Fibroblast of lung (primary cell): ENCODE measurements at places on chromosomes 1 and 21. TPM values are rescaled to one million over a fixed set of nuclear protein-coding genes. Genes with fewer than 3 reads are reported as not detected.

GRCh38 chr1:236865818-236866155 is 70.7 kb downstream of the MTR start:
- H3K27me3 ChIP-seq, result no peaks in the 10 kb centered on the region
- H3K27ac ChIP-seq, result no peak overlapping the region
- no peak overlapping the region for H3K4me3 ChIP-seq
- no peaks in the 10 kb centered on the region for H3K4me1 ChIP-seq

DNA sequence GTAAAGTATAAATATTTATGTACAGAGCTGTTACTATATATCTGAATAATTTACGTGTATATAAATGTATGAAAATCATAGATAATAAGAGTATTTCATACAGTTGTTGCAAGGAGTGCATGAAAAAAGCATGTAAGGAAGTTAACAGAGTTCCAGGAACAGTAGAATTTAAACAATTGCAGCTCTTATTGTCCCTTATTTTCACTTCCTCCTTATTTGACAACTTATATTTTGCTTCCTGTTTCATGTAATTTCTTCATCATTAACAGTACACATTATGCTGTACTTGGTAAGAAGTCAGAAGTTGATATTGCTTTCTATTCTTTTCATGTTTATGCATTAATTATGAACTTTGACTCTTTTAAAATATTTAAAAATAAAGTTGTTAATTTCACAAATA is 681.5 kb downstream of the LRRIQ3 start:
- H3K4me1 ChIP-seq, result no peaks in the 10 kb centered on the region
- no peak for DNase-seq
- H3K36me3 ChIP-seq, result no peaks in the 10 kb centered on the region
- no peaks in the 10 kb centered on the region for H3K27me3 ChIP-seq
- no peak overlapping the region for H3K4me3 ChIP-seq
- H3K27ac ChIP-seq, result no peak overlapping the region

DNA sequence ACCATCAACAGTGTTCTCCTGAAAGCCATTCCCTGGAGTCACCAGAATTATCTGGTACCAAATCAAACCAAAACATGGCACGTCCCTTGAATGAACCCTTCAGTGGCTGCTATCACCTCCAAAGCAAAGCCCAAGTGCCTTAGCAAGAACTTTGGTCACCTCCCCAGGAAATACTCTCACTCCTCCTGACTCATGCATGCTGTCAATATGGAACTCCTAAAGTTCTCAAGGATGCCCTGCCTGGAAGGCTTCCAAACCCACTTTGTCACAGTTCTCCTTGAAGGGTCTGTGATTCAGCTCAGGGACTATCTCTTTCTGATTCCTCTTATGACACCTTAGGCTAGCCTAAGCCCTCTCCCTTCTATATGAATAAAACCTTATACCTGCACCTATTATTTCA is 146.1 kb upstream of the RUNX1 start:
- H3K27me3 ChIP-seq, result no peaks in the 10 kb centered on the region
- no peak overlapping the region for H3K4me3 ChIP-seq
- H3K36me3 ChIP-seq, result no peaks in the 10 kb centered on the region
- H3K27ac ChIP-seq, result no peak overlapping the region
- DNase-seq, result peak; percentile 46

- H3K36me3 ChIP-seq, result no peaks in the 10 kb centered on the region
- no peak overlapping the region for H3K27ac ChIP-seq
- H3K4me3 ChIP-seq, result no peak overlapping the region
- no peak for DNase-seq
- H3K27me3 ChIP-seq, result no peaks in the 10 kb centered on the region
- H3K4me1 ChIP-seq, result no peaks in the 10 kb centered on the region
Observed at GRCh38 chr1:213325482-213325881, 274.4 kb downstream of the RPS6KC1 start.

DNA sequence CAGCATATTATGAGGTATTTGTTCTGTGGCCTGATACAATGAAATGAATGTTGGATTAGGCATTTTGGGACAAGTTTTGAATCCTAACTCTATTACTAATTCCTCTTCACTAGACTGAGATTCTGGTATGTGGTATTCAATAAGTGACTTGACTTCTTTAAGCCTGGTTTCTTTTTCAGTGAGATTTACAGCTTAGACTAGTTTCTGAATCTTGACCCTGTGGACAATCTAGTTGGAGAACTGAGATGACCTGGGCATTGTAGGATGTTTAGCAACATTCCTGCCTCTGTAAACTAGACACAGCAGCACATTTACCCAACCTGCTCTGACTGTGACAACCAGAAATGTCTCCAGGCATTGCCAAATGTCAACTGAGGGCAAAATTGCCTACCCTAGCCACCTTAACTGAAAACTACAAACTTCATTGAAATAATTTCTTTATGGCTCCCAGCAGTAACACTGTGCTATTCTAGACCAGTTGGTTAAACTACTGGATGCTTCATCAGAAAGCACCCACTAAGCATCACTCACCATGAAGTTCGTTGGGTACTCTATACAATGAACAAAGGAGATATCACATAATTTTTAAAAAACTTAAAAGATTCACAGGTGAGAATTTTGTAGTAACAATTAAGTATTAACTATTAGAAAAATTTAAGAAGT is 16.8 kb downstream of the PTPRC start:
- no peaks in the 10 kb centered on the region for H3K36me3 ChIP-seq
- no peaks in the 10 kb centered on the region for H3K27me3 ChIP-seq
- no peak overlapping the region for H3K27ac ChIP-seq
- H3K4me3 ChIP-seq, result no peak overlapping the region
- peaks cover 4% of the 10 kb centered on the region for H3K4me1 ChIP-seq
- peak; percentile 78 for DNase-seq

GRCh38 chr1:107359472-107360241 is 218.8 kb downstream of the NTNG1 start:
- no peak for DNase-seq
- H3K27me3 ChIP-seq, result no peaks in the 10 kb centered on the region
- no peak overlapping the region for H3K27ac ChIP-seq
- H3K4me1 ChIP-seq, result no peaks in the 10 kb centered on the region
- H3K36me3 ChIP-seq, result no peaks in the 10 kb centered on the region
- no peak overlapping the region for H3K4me3 ChIP-seq

- peaks cover 9% of the 10 kb centered on the region for H3K4me1 ChIP-seq
- DNase-seq, result no peak
- peaks cover 4% of the 10 kb centered on the region for H3K27me3 ChIP-seq
- no peaks in the 10 kb centered on the region for H3K36me3 ChIP-seq
- H3K27ac ChIP-seq, result no peak overlapping the region
- H3K4me3 ChIP-seq, result no peak overlapping the region
Observed at GRCh38 chr1:211731456-211732292, 56.3 kb upstream of the NEK2 start.

- DNase-seq, result peak; percentile 62
- no peaks in the 10 kb centered on the region for H3K36me3 ChIP-seq
- no peak overlapping the region for H3K4me3 ChIP-seq
- H3K4me1 ChIP-seq, result no peaks in the 10 kb centered on the region
- H3K27me3 ChIP-seq, result no peaks in the 10 kb centered on the region
Observed at GRCh38 chr1:92817986-92818764, 13.7 kb upstream of the RPL5 start.

- H3K27me3 ChIP-seq, result no peaks in the 10 kb centered on the region
- no peaks in the 10 kb centered on the region for H3K36me3 ChIP-seq
Observed at GRCh38 chr1:224592636-224593582, 23.2 kb upstream of the CNIH3 start.

DNA sequence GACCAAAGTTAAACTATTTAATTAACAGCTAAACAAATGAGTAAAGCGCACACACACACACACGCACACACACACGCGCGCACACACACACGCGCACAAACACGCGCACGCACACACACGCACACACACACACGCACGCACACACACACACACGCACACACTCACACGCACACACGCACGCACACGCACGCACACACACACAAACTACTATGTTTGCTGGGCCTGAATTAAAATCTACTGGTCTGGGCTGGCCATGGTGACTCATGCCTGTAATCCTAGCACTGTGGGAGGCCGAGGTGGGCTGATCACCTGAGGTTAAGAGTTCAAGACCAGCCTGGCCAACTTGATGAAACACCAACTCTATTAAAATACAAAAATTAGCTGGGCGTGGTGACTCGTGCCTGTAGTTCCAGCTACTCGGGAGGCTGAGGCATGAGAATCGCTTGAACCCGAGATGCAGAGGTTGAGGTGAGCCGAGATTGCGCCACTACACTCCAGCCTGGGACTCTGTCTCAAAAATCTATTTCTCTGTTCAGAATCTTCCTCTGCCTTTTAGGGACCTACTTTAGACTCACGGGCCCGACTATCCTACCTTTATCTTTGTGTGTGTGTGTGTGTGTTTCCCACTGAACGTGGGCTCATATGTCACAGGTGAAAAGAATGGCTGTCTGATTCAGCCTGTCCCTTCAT is 37.5 kb upstream of the DNAJC11 start:
- no peaks in the 10 kb centered on the region for H3K36me3 ChIP-seq
- H3K27me3 ChIP-seq, result no peaks in the 10 kb centered on the region
- no peak for DNase-seq
- H3K27ac ChIP-seq, result no peak overlapping the region

GRCh38 chr1:10869933-10870332 is 73.5 kb upstream of the CASZ1 start:
- no peaks in the 10 kb centered on the region for H3K36me3 ChIP-seq
- DNase-seq, result no peak
- no peaks in the 10 kb centered on the region for H3K4me1 ChIP-seq
- peaks cover 8% of the 10 kb centered on the region for H3K27me3 ChIP-seq
- H3K27ac ChIP-seq, result no peak overlapping the region

DNA sequence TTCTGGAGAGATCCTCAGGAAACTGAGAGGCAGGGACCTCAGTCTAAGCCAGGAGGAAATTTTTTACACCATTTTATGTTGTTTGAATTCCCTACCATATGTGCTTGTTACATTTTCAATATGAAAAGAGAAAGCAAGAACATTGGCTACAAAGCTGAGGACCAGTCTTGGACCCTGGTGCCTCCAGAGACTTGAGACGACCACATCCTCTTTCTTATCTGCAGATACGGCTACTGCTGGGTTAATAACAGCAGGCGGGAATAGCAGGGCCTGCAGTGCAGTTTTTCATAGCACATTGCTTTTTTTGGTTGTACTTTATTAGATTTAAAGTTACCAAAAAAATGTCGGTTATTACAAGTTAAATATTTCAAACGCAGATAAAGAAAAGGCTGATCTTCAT is 3.9 kb downstream of the KDM4A start:
- no peak overlapping the region for H3K27ac ChIP-seq
- no peak for DNase-seq
- no peak overlapping the region for H3K4me3 ChIP-seq

- H3K27me3 ChIP-seq, result no peaks in the 10 kb centered on the region
- no peak for DNase-seq
- peaks cover 4% of the 10 kb centered on the region for H3K4me1 ChIP-seq
- no peaks in the 10 kb centered on the region for H3K36me3 ChIP-seq
Observed at GRCh38 chr21:29261555-29262540, 36.9 kb upstream of the BACH1 start.

DNA sequence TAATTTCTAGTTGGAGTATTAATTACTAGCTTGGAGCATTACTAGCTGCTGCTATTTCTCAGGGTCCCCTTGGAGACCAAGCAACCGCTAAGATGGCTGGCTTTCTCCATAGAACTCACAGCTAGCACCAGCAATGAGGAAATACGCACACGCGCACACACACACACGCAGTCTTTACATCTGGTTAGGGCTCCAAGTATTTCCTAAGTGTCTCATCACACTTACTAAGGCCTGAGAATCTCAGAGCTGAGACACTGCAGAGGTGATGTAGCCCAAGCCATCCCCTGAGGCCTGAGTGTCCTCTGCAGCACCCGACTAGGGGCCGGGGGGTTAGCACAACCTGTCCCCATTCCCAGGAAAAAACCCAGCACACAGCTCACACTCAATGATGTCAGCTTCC is 42.5 kb downstream of the ITPKB start:
- peaks cover 20% of the 10 kb centered on the region for H3K4me1 ChIP-seq
- no peaks in the 10 kb centered on the region for H3K27me3 ChIP-seq
- no peak for DNase-seq
- H3K4me3 ChIP-seq, result no peak overlapping the region

GRCh38 chr1:224589006-224589405 is 27.1 kb upstream of the CNIH3 start:
- peaks cover 13% of the 10 kb centered on the region for H3K4me1 ChIP-seq
- no peaks in the 10 kb centered on the region for H3K36me3 ChIP-seq
- DNase-seq, result peak; percentile 45
- H3K4me3 ChIP-seq, result no peak overlapping the region
- no peak overlapping the region for H3K27ac ChIP-seq

DNA sequence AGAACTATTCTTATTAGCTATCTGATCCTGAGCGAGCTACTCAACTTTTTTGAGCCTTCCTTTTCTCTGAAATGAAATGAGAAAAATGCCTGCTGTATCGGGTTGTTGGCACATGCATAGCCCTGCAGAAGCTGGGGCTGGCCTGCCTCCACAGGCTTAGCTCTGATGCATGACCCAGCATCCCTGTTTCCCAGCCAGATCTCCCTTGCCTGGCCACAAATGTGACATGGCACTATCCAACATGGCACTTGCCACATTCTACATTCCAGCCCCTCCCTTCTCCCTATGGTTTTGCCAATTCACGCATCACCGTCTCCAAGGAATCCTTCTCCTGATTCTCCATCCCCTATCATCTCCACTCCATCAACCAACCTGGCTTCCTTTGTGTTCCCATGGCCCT is 13.8 kb downstream of the RNU5D-1 start:
- DNase-seq, result no peak
- H3K4me3 ChIP-seq, result no peak overlapping the region
- no peaks in the 10 kb centered on the region for H3K4me1 ChIP-seq
- no peak overlapping the region for H3K27ac ChIP-seq
- no peaks in the 10 kb centered on the region for H3K27me3 ChIP-seq

DNA sequence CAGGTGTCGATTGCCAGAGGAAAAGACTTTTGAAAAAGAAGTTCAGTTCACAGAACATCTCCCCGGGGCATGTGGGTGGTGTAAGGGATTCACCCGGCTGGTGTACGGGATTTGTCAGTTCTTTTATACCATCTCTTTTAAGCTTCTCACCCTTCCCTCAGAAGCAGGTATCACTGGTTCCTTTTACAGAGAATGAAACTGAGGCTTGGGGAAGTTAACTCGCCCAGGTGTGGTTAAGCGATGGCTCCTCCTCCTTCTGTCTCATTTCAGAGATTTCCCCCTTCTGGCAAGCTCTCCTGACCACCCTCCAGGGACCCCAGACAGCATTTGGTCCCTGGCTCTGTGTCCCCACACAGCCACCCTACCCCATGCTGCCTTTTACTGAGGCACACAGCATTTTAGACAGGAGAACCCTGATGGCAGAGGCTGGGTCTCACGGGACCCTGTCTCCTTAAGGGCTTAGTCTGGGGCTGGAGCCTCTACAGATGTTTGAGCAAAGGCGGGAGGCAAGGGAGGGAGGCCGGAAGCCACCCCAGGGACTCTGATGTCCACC is 2.8 kb upstream of the ECE1 start:
- H3K36me3 ChIP-seq, result no peaks in the 10 kb centered on the region
- H3K4me3 ChIP-seq, result no peak overlapping the region
- H3K4me1 ChIP-seq, result peaks cover 23% of the 10 kb centered on the region
- no peak for DNase-seq
- H3K27ac ChIP-seq, result no peak overlapping the region

PRRX1 gene
- total RNA-seq, result 121 and 128 TPM in 2 replicates

CA6 gene
- total RNA-seq, result not detected in 2 replicates

PLCH2 gene
- under 0.01 and 0.17 TPM in 2 replicates for total RNA-seq

TDRD5 gene
- not detected in 2 replicates for total RNA-seq
